ENCODE measurements at places on chromosomes 5 and 9.

GRCh38 chr5:172456076-172456722 is 1.9 kb upstream of the SH3PXD2B start:
- no peak for DNase-seq

DNA sequence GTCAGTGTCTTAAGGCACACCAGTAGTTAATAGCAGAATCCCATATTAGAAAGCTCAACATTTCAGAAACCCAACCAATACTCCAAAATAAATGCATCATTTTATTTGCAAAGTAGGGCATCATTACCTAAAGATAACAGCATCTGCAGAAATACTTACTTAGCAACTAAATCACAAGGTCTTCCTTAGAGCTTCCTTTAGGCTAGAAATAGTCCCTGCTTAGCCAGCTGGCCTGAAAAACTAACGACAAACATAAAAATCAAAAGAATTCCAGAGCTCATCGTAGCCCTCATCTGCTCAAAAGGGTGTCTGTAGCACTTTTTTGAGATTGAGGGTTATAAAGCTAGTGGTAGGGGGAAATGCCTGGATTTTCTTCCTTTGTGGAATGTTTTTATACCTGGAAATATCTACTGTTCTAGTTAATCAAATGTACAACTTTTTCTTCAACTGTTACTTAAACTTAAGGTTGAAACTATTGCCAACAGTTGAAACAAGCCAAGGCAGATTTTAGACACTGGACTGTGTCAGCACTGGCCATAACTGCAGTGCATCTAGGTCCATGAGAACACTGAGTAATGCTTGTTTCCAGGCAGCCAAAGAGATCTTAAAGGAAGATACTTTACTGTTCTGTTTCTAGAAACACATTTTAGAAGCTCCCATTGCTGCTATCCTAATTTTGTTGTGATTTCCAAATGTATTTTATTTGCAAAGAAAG is 129.4 kb upstream of the RASA1 start:
- DNase-seq: no peak

GRCh38 chr9:101479338-101480030 is 43.9 kb upstream of the ALDOB start:
- no peak for DNase-seq

DNA sequence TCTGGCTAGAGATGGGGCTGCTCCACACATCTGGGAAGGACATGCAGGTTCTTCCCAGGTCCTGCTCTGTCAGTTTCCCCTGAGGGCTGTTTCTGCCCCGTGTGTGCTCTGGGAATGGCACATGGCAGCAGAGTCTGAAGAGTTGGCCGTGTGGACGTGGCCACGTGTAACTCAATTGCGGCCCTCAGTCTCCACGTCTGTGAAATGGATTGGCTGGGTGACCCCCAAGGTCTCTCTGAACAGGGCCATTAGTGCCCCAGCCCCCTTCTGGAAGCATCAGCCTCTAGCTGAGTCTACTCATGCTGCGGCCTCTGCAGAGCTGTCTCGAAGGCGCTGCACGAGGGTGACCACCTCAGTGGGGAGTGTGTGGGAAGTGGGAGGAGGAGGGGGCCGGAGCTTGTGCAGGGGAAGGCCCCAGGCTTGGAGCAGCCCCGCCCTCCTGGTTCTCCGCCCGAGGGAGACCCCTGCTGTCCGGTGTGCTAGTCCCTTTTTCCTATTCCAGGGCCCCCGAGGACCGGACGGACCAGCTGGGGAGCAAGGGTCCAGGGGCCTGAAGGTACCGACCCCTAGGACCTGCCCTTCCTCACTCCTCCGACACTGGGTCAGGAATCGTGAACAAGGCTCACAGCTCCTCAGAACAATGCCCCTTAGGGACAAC is 58.9 kb upstream of the ORM1 start:
- DNase-seq: no peak

GRCh38 chr5:152855441-152855840 is 450.4 kb upstream of the NMUR2 start:
- DNase-seq: no peak

- no peak for DNase-seq
Measured at GRCh38 chr9:18346745-18347144, 127.2 kb upstream of the ADAMTSL1 start.

GRCh38 chr5:138837160-138837559 is 38.0 kb downstream of the LRRTM2 start:
- no peak for DNase-seq

- no peak for DNase-seq
Measured at GRCh38 chr9:117720555-117720954, 16.4 kb downstream of the TLR4 start.

GRCh38 chr9:91245431-91246313 is 116.0 kb downstream of the AUH start:
- no peak for DNase-seq

DNA sequence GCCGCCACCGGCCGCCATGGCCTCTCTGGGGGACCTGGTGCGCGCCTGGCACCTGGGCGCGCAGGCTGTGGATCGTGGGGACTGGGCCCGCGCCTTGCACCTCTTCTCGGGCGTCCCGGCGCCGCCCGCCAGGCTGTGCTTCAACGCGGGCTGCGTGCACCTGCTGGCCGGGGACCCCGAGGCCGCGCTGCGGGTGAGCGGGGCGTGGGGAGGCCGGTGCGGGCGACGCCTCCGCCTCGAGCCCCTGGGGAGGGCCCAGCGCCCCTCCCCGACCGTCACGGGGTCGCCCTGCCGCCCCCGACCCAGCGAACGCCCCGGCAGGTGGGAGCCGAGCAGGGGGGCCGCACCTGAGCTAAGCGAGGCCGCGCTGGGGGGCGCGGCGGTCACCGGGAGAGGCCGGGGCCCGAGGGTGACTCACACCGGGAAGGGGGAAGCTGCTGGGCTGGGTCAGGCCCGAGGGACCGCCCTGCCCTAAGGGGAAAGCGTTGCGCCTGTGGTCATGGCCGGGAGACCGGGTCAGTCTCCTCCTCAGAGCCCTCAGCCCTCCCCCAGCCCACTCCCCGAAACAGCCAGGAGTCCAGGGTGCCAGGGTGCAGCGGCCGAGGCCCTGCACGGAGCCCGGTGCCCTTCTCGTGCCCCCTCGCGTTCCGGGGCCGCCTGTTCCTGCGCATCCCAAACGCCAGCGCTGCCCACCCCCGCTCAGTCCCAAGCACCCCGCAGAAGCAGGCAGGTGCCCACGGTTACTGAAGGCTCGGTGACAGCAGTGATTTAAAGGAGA is 510 bp downstream of the NOXA1 start:
- no peak for DNase-seq

- no peak for DNase-seq
Measured at GRCh38 chr9:137723783-137724445, 105.1 kb downstream of the EHMT1 start.

DNA sequence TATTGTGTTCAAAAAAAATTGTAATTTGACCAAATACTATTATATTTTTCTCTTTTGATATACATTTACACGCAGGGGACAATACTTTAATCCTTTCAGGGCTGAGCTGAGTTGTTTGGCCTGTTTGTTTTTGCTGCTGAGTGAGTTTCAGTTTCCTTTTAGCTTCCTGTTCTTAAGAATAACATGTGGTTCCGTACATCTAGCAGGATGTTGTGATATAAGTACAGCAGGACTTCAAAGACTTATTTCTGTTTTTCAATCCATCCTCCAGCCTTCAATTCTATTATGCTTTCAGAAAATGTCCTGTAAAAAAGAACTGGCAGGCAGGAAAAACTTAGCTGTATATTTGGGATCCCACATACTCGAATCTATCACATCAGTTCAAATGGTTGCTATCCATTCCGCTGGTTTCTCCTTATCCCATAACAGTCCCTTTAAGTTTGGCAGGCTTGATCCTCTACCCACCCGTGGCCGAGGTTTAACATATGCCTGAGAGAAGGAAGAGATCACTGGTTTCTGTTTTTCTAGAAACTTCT is 1037.3 kb upstream of the ACO1 start:
- DNase-seq: no peak

GRCh38 chr5:103458497-103459040 is 104.0 kb downstream of the NUDT12 start:
- DNase-seq: no peak

DNA sequence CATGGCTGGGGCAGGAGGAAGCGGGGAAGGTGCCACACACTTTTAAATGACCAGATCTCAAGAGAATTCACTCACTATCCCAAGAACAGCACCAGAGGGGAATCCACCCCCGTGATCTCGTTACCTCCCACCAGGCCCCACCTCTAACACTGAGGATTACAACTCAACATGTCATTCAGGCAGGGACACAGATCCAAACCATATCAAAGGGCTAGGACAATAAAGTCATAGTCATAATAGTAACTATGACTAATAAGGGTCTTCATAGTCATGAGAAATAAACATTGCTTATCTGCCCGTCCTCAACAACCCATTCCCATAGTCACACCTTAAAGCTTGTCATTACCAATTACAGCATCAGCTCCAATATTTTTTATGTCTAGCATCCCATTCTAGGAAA is 65.3 kb upstream of the SMC2 start:
- DNase-seq: no peak

DNA sequence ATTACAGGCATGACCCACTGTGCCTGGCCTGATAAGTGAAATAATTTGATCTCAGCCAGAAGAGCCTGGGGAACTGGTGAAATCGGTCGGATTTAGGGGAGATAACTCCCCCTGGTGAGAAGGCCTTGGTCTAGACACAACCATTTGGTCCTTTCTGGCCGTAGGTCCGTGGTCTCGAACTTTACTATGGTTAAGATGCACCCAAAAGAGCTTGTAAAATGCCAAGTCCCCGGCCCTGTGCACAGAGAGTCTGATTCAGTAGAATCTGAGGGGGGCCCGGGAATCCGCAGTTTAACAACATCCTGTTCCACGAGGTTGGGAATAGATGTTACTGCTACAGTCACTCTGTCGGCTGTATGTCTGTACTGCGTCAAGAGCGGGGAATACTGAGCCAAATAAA is 140.7 kb downstream of the C9orf50 start:
- DNase-seq: no peak

- DNase-seq: no peak
Measured at GRCh38 chr5:106423109-106423897, 1247.4 kb downstream of the EFNA5 start.

DNA sequence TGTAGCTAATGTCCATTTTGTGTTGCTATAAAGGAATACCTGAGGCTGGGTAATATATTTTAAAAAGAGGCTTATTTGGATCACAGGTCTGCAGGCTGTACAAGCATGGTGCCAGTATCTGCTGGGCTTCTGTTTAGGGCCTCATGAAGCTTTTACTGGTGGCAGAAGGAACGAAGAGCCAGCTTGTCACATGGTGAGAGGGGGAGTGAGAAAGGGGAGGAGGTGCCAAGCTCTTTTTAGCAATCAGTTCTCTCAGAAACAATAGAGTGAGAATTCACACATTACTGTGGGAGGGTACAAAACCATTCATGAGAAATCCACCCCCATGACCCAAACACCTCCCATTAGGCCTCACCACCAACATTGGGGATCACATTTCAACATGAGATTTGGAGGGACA is 340.9 kb downstream of the RASEF start:
- no peak for DNase-seq

GRCh38 chr5:169826618-169827017 is 153.7 kb downstream of the INSYN2B start:
- no peak for DNase-seq

GRCh38 chr5:24642022-24642421 is 2.8 kb downstream of the CDH10 start:
- DNase-seq: no peak

- no peak for DNase-seq
Measured at GRCh38 chr9:129626625-129627284, 792 bp downstream of the NTMT1 start.

- DNase-seq: no peak
Measured at GRCh38 chr9:3282365-3282764, 243.4 kb downstream of the RFX3 start.

- DNase-seq: no peak
Measured at GRCh38 chr5:96714951-96715451, 52.8 kb downstream of the CAST start.

- DNase-seq: no peak
Measured at GRCh38 chr9:134340475-134341160, 14.4 kb downstream of the RXRA start.

GRCh38 chr5:82176115-82176814 is 101.9 kb downstream of the RPS23 start:
- no peak for DNase-seq

GRCh38 chr9:93452710-93453046 is 703 bp downstream of the FAM120AOS start:
- no peak for DNase-seq
